Nephron progenitor cell (in vitro differentiated cells): ENCODE measurements at places on chromosomes 6 and 20.

GRCh38 chr6:148750838-148751792 lies 4.3 kb downstream of the UST start:
- DNase-seq, result no peak

GRCh38 chr6:157811476-157812173 lies 11.4 kb upstream of the SNX9 start:
- DNase-seq, result no peak

DNA sequence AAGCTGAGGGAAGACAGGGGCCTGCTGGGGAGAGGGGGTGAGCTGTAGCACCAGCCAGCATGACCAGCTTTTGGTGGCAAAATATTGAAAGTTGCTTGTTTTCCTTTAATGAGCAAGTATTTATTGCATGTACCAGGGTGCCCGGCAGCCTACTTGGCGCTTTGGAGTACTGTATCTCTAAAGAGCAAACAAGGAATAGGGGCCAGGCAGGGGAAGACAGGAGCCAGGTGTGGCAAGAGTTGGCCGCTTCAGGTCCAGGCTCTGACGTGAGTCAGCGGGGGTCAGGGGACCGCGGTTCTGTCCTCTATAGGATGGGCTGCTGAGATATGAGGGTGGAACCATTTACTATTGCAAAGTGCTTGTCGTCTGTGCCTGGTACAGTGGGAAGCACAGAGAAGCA lies 63.1 kb downstream of the PSMG4 start:
- no peak for DNase-seq

DNA sequence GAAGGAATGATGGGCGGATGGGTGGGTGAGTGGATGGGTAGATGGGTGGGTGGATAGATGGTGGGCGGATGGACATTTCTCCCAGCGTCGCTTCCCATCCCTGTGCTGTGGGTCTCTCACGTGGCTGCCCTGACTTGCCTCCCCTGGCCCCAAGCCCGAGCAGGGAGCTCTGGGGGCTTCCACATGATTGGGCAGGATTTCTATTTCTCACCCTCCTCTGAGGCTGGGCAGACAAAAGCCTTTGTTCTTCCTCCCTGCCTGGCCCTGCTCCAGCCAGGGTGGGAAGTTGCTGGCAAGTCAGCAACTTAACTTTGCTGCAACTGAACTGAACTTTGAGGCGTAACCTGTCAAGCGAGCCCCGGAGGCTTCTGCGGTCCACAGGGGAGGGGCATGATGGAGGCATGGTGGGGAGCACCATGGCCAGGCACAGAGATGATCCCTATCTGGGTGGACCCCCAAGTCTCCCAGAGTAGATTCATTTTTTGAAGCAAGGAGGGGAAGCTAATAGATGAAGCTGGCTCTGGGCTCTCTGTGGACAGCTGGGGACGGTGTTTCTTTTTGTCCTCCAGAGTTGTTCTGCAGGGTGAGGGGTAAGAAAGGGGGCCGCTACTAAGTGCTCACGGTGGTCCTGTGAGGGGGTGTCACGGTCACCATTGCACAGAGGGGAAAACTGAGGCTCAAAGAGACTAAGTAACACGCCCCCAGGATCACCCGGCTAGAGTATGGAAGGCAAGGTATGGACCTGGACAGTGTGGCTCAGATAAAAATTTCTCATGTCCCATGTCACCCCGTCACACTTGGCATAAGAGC lies 140.1 kb downstream of the CEBPB start:
- DNase-seq, result no peak

DNA sequence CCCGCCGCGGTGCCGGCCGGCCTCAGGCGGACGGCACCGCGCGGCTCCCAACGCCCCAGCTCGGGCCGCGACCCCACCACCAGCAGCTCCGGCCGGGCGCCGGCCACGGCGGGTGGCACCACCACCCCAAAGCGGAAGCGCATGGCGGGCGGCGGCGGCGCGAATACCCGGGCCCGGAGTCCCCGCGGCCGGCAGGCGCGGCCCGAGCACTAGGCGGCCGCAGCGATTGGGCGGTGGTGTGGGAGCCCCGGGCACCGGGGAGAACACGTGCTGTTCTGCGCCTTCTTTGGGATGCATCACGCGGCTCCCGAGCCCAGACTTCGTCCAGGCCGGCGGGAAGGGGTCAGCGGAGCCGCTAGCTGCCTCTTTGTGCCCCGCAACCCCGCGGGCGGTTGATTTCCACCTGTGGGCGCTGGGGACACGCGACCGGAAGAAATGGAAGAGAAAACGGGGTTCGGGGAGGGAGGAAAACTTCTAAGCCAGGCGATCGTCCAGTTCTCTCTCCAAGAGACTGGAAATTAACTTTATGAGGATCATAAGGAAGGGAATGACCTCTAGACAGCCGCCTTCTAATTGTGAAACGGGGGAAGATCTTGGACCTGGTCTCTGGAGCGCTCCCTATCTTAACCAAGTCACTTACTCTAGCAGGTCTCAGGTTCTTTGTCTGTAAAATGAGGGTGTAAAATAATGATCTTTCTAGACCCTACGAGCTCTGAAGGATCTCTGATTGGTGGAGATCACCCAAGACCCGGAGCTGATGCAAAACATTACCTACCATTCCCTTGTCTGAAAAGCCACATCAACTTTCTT lies at the start of gene EPM2A:
TSS of gene EPM2A (minus strand) at position 165 of the 810 bp plus-strand sequence. CDS start at position 143, 22 bp downstream.
- DNase-seq, result peak; percentile 76

DNA sequence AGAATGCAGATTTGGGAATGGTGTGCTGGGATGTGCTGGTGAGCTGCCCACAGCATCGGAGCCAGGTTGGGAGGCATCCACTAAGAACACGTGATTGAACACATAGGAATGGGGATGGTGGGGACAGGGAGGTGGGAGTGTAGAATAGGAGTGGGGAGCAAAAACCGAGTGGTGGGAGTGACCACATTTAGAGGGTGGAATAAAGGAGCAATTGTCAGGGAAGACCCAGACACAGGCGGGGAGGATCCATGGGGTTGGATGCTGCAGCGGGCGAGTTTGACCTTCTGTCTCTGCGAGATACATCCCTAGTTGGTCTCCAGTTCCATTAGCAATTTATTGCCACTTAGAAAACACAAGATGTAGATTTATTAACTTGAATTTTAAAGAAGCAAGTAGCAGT lies 4.7 kb downstream of the NAA20 start:
- DNase-seq, result no peak

DNA sequence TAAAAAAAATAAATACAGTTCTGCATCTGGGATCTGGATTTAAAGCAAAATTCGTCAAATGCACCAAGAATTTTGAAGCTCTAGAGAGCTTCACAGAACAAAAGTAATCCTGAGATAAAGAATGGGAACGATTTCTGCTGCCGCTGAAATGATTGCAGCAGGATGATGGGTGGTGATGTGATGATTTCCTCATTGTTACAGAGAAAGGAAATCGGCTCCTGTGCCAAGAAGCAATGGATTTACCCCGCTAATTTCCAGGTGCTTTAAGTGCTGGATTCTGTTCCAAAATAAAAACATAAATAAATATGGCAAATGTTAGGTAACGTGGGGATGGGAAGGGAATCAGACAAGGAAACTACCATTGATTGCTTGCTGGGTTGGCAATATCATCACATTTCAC lies 1067.9 kb upstream of the MAP3K7 start:
- DNase-seq, result no peak

- no peak for DNase-seq
Measured at GRCh38 chr6:17491416-17492142, 98.2 kb downstream of the CAP2 start.

DNA sequence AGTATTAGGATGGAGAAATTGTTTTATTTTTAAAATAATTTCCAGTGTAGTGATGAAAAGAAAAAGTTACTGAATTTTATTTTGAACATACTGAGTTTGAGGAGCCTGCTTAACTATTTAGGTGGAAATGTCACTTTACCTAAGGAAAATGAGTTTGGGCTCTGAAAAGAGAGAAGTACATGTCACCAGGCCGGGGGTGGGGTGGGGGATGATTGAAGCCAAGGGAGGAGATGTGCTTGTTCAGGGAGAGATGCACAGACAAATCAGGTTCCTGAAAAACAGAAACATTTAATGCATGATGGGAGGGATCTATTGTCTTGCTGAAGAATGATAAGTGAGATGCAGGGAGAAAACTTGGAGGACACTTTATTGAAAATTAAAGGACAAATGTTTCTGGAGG lies 71.3 kb downstream of the PLCB1 start:
- DNase-seq, result no peak

- DNase-seq, result no peak
Measured at GRCh38 chr20:63915471-63915870, 20.5 kb downstream of the DNAJC5 start.

- DNase-seq, result peak; percentile 13
Measured at GRCh38 chr6:150196942-150197745, 54.3 kb downstream of the PPP1R14C start.

DNA sequence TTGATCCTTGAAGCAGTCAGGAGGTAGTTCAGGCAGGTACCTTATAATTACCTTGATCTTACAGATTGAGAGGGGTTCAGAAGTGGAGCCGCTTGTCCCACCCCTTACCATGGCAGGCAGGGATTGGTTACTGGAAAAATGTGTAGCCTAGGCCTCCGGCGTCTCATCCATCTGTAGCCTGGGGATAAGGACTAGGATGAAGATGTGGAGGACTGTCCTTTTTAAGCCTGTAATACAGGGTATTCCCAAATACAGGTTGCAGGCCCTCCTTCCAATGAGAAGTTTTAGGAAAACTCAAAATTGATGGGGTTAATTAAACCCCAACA lies 2.8 kb downstream of the HMGA1 start:
- no peak for DNase-seq

- no peak for DNase-seq
Measured at GRCh38 chr6:154920495-154921200, 74.5 kb upstream of the TIAM2 start.

DNA sequence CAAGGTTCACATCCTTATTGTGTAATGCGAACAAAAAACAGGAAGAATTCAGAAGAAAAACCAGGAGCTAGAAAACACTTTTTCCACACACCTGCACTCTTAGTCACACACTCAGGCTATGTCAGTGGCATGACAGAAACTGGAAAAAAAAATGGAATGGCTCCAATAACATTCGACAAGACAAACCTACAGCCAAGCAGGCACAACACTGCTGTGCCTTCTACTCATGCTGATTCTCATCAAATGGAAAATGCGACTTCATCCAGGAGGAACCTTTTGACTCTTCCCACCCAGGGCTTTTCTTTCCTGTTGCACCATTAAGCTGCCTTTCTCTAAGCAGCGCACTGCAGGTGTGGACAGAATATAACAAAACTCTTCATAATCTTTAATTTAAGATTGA lies 163.2 kb upstream of the BTBD3 start:
- DNase-seq, result no peak
